ENCODE measurements at places on chromosomes 3 and 15.

- DNase-seq = peak; percentile 44
These were observed 74.2 kb downstream of the CRTC3 start for GRCh38 chr15:90603893-90604292.

DNA sequence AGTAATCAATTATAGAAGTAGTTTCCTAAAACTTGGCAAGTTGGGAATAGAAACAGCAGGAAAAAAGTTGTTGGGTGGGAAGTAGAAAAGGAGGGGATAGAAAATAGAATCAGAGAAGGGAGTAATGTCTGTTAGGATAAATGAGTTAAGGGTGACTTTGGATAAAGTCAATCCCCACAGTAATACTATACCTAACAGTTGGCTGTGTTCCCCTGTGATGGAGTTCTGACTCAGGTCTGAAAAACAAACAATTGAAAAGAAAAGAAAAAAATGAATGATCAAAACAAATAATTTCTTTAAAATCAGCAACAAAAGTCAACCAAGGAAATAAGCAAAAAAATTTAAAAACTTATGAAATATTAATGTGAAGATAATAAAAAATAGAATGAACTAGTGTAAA is 50.3 kb downstream of the EMC4 start:
- DNase-seq = no peak

GRCh38 chr15:94234300-94234699 is 2.9 kb downstream of the MCTP2 start:
- peak; percentile 13 for DNase-seq

GRCh38 chr3:127954640-127955039 is 39.6 kb downstream of the KBTBD12 start:
- no peak for DNase-seq

- no peak for DNase-seq
These were observed 14.0 kb downstream of the PLCD1 start for GRCh38 chr3:38015485-38015884.

- DNase-seq = no peak
These were observed 18.1 kb downstream of the PPM1L start for GRCh38 chr3:160774172-160774571.

DNA sequence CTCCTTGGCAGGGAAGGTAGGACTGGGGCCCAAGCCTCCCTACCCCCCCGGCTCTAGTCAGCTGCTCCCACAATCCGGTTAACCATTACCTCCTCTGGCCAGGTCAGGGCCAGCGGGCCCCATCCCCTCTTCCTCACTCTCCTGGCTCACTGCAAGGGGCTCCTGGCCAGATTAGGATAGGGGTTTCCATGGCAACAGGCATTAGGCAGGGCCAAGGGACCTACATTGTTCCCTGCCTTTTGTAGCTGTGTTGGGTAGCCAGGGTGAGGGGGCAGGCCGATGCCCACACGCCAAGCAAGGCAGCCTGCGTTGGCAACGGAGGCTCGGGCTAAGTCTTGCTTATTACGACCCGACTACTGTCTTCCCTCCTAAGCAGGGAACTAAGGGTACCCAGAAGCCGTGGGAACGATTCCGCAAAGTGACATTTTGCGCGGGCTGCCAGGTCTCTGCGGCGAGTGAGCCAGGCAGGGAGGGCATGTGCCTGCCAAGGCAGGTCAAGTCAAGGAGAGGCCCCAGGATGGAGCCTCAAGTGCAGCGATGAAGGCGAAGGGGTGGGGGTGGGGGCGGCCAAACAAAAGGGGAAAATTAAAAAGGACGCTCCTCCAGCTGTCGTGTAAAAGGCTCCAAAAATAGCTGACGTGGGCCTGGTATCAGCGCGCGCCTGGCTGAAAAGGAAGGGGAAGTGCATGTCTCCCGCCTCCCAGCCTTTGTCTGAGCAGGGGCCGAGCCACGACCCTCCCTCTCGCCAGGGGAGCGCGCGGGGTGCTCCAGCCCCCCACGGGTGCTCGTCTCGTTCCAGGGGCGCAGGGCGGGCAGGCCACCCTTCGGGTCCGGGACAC is 919 bp downstream of the IDH2 start:
- DNase-seq = peak; percentile 30

DNA sequence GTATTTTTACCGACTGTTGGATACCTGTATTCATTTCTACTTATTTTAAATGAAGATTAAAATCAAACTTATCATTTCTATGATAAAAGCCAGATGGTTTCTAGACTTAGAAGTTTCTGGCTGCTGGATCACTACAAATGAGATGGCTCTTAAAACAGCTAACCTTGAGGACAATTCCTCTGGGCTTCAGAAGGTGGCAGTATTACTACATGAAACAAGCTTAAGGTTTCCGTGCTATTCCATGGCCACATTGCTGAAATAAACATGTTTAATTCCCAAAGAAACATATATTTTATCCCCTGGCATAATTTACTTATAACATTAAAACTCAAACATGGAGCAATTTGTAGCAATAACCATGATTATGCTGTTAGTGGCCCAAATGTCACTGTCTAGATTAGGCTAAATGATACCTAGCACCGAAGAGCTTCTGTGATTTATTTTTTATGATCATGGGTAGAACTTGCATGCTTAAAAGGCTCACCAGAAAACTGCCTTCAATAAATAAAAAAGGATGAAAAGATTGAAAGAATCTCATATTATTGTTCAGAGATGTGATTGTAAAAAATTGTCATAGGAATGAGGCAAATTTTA is 204.0 kb upstream of the NANOGP8 start:
- no peak for DNase-seq

- no peak for DNase-seq
These were observed 154.8 kb downstream of the SLC9A9 start for GRCh38 chr3:143693506-143693905.

- no peak for DNase-seq
These were observed 151.2 kb downstream of the OPA1 start for GRCh38 chr3:193744048-193744821.

- DNase-seq = peak; percentile 13
These were observed 18.9 kb downstream of the CX3CR1 start for GRCh38 chr3:39260957-39261356.

GRCh38 chr3:123790254-123791072 is 93.7 kb downstream of the MYLK start:
- DNase-seq = no peak

- no peak for DNase-seq
These were observed 2.1 kb downstream of the ACVR2B start for GRCh38 chr3:38455639-38456430.

DNA sequence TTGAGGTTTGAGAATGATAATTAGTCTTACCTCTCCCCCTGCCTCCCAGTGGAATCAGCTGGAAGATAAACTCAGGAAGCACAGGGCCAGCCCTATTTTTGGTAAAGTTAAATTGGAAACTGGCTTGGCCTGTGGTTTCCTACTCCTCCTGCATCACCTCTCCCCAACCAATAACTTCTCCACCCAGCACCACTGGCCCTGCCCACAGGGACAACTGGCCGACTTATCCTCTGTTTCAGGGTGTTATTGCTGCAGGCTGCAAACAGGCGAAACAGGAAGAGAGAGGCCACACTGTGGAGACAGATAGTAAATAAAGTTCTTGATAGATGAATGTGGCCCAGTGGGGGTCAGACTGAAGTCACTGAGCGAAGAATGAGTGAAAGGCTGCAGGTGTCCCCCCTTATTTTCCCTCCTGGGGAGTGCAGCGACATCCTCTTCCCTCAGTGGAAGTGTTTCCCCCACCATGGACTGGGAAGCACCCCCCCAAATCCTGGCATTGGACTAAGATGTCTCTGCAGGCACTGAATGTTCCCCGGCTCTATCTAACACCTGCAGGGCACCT is 47.1 kb downstream of the PDIA5 start:
- no peak for DNase-seq

DNA sequence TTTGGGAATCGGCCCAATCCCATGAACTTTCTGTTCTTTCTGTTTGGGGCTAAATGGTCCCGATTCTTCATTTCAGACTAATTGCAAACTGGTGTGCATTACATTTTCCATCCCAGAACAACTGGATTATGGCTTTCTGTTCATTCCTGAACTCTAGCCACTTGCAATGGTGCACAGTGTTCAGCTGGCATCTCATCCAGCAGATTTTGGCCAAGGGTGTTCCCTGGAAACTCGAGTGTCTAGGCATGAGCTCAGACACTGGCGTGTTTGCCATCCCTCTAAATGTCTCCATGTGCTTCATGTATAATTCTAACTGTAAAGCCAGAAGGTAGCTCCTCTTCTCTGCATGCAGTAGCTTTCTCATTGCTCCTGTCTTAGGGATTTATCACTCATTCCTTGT is 97.1 kb upstream of the MYZAP start:
- DNase-seq = no peak

DNA sequence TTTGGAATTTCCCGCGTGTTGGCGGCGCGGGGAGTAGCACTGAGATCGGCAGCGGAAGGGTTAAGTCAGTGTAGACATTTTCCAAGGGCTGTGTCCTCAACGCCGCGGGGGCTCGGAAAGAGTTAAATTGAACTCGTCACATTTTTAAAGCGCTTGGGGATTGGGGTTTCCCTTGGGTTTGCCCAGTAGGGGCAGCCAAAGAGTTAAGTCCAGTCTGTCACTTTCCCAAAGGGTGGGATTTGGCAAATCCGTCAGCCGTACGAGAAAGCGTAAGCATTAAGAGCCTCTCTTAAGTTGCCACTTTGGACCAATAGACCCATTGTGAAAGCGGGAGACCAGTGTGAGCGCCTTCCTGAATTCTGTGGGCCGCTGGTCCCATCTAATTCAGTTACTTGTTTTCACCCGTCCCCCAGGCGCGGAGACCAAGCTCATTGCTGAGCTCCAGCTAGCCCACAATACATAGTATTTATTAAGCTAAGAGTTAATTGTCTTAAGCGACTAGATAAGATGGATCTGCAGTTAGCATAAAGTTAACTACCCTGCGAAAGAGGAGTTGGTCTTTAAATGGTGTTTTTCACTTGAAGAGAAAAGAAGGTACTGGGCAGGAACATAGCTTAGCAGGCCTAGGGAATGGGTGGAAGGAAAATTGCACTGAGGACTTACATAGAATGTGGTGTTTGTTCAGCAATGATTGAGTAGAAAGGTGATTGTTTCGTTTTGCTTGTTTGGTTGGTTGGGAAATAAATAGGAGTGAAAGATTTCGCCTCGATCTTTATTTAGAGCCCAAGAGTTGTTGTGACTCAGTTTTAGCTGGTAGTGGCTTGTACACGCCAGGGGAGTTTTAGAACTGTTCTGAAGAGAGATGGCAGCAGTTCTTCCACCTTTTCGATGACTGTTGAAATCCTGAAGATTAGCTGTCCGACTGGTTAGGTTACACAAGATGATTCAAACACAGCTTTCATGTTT is 932 bp downstream of the ARL8B start:
- DNase-seq = peak; percentile 8

GRCh38 chr3:61411009-61411662 is 150.2 kb upstream of the PTPRG start:
- no peak for DNase-seq

- no peak for DNase-seq
These were observed 247.7 kb downstream of the ADAMTS17 start for GRCh38 chr15:100094127-100094510.

GRCh38 chr3:3516996-3517395 is 282.2 kb upstream of the LRRN1 start:
- no peak for DNase-seq

DNA sequence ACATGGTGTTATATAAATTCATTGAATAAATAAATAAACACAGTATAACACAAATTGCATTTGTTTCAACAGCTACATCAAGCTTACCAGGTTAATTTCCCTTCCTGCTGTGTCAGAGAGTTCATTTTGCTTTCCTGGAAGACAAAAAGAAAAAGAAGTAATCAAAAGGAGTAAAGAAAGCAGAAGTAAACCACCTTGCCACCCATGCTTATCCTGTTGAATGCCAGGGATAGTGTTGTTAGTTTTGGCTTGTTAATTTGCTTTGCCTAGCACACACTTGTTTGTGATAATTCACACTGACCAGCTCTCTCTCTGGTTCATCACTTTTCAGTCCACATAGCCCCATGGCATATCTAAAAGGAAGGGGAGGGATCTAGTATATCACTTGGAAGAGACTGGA is 29.6 kb downstream of the BTLA start:
- DNase-seq = no peak

DNA sequence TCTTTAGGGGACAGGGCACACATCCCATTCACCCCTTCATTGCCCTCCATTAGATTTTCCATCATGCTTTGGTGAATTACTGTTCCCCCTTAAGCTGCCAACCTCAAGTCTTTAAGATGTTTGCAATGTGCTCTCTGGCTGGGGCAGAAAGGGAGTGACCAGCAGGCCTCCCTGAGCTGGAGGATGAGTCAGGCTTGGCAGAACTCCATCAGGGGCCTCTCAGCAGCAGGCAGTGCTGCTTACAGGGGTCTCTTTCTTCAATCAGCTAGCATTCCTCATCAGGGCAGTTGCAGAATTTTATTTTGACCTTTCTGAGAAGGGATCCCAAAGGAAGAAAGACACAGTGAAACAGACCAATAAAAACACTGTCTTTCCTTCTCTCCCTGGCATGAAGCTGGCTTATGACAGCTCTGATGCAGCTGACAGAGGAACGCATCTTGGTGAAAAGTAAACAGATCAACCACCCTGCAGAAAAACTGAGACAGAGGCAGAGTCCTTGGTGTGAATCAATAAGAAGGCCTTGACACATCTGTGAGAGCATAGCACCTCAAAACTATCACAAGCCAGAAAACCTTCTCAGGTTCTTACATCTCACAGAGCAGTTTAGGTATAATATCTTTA is 88.7 kb upstream of the MRPL3 start:
- DNase-seq = no peak

DNA sequence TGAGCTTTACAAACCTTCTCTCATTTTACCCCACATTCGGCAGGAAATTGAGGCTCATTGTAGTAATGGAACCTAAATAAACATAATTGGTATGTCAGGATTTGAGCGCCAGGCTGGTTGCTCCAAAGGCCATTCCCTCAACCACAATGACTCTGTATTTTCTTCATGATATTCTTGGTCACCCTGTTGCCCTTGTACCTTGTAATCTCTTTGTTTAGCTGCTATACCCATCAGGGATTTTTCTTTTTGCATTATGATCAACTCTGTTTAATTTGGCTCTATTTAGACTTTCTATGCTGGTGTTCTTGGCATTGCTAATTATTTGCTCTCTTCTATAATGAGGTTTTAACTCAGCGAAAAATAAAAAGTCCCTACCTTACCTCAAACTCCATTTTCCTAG is 29.8 kb downstream of the DUOX2 start:
- DNase-seq = no peak

DNA sequence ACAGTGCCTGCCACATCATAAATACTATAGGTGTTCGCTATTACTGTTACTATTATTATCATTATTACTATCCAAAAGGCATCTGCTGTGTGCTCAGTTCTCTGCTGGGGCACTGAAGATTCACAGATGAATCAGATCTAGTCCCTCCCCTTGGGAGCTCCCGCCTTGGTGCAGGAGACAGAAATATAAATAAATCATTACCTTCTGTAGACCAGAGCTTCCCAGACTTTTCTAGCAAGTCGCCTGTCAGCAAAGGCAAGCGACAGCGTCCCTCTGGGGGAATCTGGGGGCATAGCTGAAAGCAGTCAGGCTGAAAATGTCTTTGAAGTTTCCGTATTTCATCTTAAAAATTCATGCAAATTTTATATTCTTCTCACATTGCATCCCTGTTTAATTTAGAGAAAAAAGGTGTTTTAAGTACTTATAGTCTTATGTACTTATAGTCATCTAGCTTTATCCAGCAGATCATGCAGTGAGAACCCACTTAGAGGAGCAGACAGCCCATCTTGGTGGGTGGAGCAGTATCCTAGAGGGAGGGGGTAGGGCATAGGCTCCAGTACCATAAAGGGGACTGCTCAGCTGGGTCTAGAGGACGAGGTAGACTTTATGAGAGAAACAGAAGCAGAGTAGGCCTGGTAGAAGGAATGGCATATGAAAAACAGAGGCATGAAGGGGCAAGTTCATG is 10.4 kb upstream of the BRPF1 start:
- no peak for DNase-seq
